ENCODE measurements at places on chromosomes 5 and 9.

DNA sequence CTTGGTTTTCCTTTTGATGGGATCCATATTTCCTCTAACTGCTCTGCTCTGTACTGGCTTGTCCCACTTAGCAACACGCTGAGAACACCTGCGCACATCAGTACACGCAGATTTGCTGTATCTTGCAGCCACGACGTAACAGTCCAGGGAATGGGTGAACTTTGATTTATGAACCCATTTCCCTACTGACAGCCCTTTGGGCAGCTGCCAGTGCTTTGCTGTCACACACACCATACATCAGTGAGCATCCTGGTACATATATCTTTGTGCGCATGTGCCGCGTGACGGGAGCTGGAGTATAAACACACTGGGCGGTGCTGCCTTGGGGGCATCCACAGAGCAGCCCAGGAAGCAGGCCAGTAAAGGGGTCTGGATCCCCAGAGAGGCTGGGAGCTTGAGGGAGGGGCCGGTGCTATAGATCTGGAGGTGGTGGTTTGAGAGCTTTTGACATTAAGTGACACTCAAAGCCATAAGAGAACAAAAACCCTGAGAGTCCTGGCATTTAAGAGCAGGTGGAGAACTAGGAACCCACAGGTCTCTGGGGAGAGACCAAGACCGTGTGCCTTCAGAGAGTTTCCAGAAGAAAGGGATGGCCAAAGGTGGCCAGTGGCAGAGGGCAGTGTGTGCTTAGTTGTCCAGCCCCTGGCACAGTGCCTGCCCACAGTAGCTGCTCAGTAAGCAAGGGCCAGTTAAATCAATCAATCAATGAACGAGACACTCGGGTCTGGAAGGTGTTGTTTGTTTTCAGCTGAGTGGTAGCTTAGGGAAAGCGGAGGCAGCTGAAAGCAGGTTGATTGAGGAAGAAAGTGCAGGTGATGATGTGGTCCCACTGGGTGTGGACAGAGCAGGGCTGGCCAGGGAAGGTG is 53.7 kb downstream of the LMX1B start:
- DNase-seq = no peak

GRCh38 chr9:136060671-136061371 is 34.3 kb downstream of the NACC2 start:
- DNase-seq = no peak

DNA sequence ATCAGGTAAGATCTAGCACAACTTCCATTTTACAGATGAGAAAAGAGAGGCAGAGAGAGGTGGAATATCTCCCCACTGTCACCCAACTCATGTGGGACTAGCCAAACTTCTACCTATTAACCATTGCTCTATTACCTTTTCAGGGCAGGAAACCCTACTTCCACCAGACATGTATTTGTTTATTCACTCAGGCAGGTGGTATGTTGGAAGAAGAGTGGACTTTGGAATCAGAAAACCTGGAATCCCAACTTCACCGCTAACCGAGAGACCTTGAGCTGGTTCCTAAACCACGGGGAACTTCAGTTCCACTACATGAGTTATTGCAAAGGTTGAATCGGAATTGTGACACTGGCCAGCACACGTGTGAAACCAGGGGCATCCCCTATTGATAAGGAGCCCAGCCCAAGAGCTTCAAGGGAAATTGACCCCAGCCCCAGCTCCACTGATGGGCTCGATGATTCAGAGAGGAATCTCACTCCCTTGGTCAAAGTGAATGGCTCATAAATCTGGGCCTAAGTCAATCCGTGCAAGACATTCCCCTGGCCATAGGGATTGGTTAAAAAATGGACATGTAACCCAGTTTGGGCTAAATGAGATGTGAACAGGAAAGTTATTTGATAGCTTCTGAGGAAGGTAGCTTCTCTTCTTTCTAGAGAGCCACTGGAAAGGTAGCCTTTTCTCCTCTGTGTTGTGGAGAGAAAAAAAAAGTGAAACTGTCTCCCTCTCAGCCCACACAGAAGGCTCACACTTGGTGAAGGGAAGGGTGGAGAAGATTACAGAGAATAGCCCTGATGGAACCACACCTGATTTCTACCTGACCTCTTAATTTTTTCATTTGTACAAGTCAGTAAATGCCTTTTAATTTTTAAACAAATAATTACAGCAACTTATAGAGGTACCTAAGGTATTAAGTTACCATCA is 5.5 kb upstream of the GLIS3 start:
- no peak for DNase-seq

- peak; percentile 26 for DNase-seq
These were observed 2052.0 kb upstream of the C9orf72 start for GRCh38 chr9:29625292-29625731.

DNA sequence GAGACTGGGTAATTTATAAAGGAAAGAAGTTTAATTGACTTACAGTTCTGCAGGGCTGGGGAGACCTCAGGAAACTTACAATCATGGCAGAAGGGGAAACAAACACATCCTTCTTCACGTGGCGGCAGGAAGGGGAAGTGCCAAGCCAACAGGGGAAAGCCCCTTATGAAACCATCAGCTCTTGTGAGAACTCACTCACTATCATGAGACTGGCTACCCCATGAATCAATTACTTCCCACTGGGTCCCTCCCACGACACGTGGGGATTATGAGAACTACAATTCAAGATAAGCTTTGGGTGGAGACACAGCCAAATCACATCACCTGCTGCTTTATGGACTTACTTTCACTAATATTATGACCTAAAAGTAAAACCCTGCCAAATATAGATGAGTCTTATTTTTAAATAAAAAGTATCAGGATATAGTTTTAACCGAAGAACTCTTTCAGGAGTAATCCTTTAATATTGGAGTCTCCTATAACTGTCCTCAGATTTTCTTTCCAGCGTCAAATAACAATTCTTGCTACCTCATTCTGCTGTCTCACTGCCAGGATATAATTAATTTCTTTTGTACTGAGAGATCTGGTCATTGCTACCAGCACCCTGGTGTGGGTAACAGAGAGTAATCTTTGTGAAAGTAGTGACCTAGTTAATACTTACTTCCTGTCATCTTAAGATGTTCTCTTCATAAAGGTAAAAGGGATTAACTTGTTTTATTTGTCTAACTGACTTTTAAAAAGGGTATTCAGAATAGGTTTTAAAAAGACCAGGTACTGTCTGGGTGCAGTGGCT is 68.6 kb downstream of the NLN start:
- no peak for DNase-seq

- no peak for DNase-seq
These were observed 190.1 kb downstream of the CWC27 start for GRCh38 chr5:64958757-64959391.

DNA sequence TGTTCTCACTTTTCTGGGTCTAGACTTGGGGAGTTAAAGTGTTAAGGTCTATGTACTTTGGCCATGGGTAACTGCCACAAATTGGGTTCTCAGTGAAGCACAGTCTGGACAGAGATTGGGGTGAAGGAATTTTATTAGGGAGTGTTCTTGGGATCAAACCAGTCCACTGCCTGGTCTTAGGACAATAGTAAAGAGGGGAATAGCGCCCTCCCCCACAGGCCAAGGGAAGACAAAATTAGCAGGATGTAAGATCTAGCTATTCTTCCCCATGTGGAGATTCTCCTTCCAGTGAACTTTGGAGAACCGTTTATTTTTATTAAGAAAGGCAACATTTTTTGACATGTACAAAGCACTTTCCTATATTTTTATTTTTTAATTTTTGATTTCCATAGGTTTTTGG is 18.4 kb upstream of the RIC1 start:
- no peak for DNase-seq

- no peak for DNase-seq
These were observed 301.5 kb downstream of the EPB41L4A start for GRCh38 chr5:112117551-112117950.

DNA sequence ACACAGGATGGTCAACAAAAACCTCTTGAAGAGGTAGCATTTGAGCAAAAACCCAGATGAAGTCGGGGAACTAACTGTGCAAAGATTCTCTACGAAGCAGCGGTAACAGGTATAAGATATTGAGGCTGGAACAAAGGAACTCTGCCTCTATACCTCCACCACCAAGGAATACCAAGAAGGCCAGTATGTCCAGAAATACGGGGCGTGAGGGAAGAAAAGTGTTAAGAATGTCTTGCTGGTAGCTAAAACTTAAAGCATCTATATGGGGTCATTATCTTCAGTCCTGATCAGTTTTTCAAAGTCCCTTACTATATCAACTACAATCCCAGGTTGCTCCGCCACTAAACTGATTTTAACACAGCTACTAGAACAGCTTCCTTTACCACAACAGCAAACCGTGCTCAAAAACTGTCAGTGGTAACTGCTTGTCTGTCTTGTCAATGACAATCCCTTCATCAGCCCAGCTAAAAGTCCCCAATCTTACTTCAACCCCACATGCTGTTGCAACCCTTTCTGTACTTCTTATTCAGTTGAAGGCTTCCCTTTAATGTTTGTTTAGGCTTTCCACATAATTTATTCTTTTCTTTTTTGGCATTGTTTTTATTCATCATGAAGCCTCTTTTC is 9.4 kb downstream of the PAM start:
- no peak for DNase-seq

GRCh38 chr5:66407765-66408164 is 188.4 kb upstream of the MAST4 start:
- DNase-seq = no peak

- no peak for DNase-seq
These were observed 75.4 kb upstream of the TNFAIP8 start for GRCh38 chr5:119280380-119280779.

- peak; percentile 50 for DNase-seq
These were observed at the start of gene ZNF883 for GRCh38 chr9:113011911-113012381. Gene ZNF883 (minus strand): TSS chr9:113012192.

DNA sequence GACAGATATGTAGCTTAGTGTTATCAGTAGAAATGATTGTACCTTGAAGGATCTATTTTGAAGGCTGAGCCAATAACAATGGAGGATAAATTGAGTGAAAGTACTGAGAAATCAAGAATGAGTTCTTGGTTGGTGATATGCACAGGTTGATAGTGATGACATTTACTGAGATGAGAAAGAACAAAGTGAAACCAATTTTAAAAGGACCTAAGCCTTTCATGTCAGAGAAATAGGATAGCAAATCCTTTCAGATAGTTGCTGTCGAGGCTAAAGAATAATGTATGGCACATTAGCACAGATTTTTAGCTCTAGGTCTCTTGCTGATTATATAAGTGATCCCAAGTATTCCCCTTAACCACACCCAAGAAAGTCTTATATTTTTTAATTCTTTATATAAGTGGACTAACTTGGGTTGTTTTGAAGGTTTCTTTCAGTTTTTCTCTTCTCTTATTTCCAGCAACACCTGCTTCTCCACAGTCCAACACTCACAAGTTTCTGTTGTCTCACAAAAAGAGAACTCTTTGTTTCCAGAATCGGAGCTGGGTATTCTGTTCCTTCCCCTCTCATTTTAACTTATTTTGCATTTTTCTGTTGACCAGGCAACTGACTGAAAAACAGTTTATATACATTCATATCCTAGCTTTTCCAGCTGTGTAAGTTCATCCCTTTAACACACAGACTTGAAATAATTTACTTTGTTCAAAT is 286.9 kb upstream of the ATP10B start:
- no peak for DNase-seq

DNA sequence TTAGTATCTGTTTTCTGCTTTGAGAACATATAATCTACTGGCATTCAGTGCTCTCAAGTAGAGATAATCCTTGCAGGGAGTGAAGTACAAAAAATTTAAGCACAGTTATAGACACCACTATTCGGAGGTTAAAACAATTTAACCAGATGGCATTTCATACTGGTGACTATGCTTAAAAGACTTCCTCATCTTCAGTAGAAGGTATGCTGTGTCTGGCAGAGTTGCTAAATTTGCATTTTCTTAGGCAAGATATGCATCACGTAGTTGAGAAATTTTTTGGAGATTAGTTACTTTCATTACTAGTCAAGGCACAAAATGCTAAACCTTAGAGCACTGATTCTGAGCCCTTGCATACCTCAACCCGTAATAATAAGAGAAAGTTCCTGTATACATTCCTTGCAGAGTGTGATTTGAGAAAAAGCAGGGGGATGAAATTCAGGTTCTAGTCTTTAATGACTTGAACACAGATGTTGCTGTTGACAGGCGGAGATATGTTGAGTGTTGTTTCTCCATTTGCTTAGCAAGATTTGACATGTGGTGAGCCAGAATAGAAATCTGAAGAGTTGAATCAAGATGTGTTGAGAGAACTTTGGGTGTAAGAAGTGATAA is 70.8 kb upstream of the STARD4 start:
- peak; percentile 40 for DNase-seq

DNA sequence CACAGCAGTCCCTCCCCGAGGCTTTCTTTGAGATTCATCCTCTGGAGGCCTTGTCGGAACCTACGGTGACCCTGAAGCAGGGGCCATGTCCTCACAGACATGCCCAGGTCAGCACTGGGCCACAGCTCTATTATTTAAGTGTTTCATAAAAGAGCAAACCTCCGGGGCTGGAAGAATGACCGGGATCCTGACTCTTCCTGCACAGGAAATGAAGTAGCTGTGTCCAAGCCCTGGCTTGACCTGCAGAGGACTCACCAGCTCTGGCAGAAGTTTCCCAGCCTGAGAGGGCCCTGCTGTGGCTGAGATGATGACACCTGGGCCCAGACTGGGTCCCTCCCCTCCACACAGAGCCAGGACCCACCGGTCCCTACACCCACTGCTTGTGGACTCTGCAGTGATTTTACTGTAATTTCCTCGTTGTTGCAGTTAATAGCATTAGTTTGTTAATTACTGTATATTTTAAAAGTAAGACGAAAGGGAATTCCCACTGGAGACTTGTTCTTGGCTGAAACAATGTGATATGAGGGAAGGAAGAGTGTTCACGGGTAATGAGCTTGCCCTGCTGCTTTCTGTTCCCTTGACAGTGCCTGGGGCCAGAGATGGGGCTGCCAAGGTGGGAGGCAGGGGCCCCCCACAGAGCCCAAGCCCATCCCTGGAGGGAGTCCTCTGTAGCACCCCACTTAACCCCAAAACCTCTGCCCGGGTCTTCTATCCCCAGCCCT is 72.2 kb downstream of the PCDH1 start:
- peak; percentile 51 for DNase-seq

GRCh38 chr9:75133396-75133795 is 45.1 kb downstream of the OSTF1 start:
- DNase-seq = no peak

GRCh38 chr5:72267685-72268084 is 52.4 kb downstream of the MRPS27 start:
- no peak for DNase-seq

- DNase-seq = no peak
These were observed 491.0 kb upstream of the PIK3R1 start for GRCh38 chr5:67724412-67725135.

GRCh38 chr5:172975289-172975688 is 8.3 kb upstream of the ATP6V0E1 start:
- DNase-seq = no peak

DNA sequence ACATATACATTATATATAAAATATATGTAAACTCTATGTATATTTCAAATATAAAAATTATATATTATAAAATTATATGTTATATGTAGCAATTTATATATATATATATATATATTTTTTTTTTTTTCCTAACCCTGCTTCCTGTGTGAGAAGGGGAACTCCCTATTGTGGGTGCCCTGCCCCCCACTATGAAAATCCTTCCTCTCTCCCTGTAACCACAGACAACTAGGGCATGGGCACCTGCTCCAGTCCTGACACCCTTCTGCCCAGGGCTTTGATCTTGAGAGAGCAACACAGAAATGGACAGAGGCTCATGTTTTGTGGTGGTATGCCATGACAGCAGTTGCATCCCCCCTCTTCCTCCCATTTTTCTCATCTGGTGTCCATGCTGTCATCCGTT is 148.7 kb upstream of the IL12B start:
- DNase-seq = no peak
